Adrenal gland (tissue), 19 donors: ENCODE measurements at places on chromosomes 6 and 20. TPM values are rescaled to one million over a fixed set of nuclear protein-coding genes. Genes with fewer than 3 reads are reported as not detected.

DNA sequence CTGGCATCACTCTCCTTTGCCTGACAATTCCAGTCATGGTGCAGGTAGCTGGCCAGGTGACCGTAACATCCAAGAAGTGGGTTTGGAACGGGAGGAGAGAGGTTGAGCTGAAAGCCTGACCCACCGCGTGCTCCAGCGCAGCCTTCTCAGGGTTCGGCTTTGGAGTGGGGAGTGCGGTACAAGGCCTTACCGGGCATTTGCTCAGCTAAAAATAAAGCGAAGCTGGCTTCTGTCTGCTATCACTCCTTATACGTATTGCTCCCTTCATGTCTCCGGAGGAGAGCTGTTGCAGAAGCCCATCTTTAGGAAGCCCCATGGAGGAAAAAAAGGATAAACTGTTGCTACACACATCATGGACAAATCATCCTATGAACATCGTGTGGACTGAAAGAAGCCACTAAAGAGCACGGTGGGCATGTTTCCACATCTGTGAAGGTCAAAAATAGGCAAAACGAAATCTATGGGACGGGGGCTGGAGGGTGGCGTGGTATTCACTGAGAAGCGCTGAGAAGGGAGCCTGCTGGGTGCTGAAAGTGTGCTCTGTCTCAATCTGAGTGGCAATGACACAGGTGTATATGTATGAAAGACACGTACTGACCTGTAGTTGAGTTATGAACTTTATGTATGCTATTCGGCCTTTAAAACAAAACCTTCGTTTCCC lies 57.2 kb upstream of the TAB2 start:
- no peaks in the 10 kb centered on the region for H3K36me3 ChIP-seq
- H3K27me3 ChIP-seq, result no peaks in the 10 kb centered on the region
- no peaks in the 10 kb centered on the region for H3K4me1 ChIP-seq
- DNase-seq, result no peak
- no peak overlapping the region for H3K27ac ChIP-seq
- no peak overlapping the region for H3K4me3 ChIP-seq

The TMX4 gene
- 46.7 TPM for total RNA-seq

- no peak overlapping the region for H3K4me3 ChIP-seq
- H3K27ac ChIP-seq, result no peak overlapping the region
- DNase-seq, result no peak
- peaks cover 37% of the 10 kb centered on the region for H3K4me1 ChIP-seq
- no peaks in the 10 kb centered on the region for H3K36me3 ChIP-seq
Observed at GRCh38 chr6:142886431-142887170, 58.4 kb downstream of the HIVEP2 start.

DNA sequence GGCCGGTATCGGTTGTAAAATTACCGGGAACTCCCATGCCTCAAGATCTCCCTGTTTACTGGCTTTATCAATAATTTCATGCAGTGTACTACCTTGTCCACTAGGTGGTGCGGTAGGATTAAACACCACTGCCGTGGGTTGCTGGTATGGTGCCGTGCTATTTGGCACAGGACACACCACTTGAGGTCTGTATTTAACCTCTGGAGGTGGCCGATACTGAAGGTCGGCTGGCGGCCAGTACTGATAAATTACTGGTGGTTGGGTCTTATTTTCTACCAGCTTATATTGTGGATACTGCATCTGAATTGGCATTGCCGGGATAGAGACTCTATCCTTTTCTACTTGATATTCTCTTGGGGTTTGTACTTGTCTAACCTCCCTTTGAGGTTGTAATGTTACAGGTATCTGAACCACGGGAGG lies 14.3 kb upstream of the PTCRA start:
- H3K27ac ChIP-seq, result no peak overlapping the region
- no peaks in the 10 kb centered on the region for H3K27me3 ChIP-seq
- no peaks in the 10 kb centered on the region for H3K36me3 ChIP-seq
- H3K4me3 ChIP-seq, result no peak overlapping the region

- H3K4me3 ChIP-seq, result no peak overlapping the region
- H3K27me3 ChIP-seq, result no peaks in the 10 kb centered on the region
- no peak overlapping the region for H3K27ac ChIP-seq
- DNase-seq, result no peak
- no peaks in the 10 kb centered on the region for H3K4me1 ChIP-seq
Observed at GRCh38 chr6:42390228-42390934, 61.3 kb downstream of the TRERF1 start.

DNA sequence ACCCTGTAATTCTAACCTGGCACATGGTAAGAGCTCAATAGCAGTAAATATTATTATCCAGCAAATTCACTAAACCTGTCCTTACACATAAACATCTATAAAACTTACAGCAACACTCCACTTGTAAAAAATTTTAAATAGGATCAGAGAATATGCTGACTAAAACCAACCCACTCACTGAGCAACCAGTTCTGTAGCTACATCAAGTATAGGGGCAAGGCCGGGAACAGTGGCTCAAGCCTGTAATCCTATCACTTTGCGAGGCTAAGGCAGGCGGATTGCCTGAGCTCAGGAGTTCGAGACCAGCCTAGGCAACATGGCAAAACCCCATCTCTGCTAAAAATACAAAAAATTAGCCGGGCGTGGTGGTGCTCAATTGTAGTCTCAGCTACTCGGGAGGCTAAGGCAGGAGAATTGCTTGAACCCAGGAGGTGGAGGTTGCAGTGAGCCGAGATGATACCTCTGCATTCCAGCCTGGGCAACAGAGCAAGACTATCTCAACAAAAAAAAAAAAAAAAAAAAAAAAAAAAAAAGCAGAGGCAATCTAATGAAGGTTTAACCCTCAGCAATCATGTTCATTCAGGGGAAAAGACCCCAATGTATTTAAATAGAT lies 6.8 kb downstream of the STAU1 start:
- no peaks in the 10 kb centered on the region for H3K36me3 ChIP-seq
- H3K27ac ChIP-seq, result no peak overlapping the region
- H3K27me3 ChIP-seq, result no peaks in the 10 kb centered on the region
- no peak for DNase-seq
- peaks cover 64% of the 10 kb centered on the region for H3K4me1 ChIP-seq

The RALY gene
- 63.9 TPM for total RNA-seq

DNA sequence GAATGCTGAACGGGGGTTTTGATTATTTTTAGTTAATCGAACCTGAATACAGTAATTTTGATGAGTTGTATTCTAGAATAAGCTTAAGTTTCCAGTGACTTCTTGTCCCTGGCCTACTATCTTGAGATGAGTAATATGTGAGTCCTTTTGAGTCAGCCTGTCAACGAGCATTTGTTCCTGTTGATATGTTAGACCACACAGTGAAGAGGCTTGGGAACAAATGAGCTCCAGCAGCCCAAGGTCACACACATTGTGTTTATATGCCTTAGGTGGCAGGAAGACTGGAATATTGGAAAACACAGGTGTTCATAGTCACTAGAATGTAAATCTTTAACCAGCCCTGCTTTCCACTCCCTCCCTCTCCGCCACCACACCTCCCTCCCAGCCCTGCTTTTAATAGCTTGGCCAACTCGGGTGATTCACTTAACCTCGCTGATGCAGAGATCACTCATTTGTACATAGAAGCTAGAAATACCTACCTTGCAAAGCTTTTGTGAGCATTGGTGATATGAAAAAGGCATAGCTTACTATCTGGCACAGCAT lies 9.1 kb downstream of the SMPDL3A start:
- H3K4me3 ChIP-seq, result no peak overlapping the region
- peak overlapping the region; percentile 17 for H3K27ac ChIP-seq
- peaks cover 15% of the 10 kb centered on the region for H3K4me1 ChIP-seq
- H3K36me3 ChIP-seq, result no peaks in the 10 kb centered on the region
- H3K27me3 ChIP-seq, result no peaks in the 10 kb centered on the region
- DNase-seq, result peak; percentile 72

DNA sequence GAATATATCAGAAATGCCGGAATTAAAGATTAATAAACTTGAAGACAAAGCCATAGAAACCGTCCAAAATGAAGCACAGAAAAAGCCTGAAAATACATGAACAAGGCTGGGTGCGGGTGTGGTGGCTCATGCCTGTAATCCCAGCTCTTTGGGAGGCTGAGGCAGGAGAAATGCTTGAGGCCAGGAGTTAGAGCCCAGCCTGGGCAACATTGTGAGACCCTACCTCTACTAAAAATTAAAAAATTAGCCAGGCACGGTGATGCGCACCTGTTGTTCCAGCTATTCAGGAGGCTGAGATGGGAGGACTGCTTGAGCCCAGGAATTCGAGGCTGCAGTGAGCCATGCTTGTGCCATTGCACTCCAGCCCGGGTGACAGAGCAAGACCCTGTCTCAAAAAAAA lies 32.9 kb downstream of the REV3L start:
- H3K27me3 ChIP-seq, result no peaks in the 10 kb centered on the region
- no peak for DNase-seq
- H3K4me1 ChIP-seq, result peaks cover 6% of the 10 kb centered on the region
- no peak overlapping the region for H3K4me3 ChIP-seq
- no peaks in the 10 kb centered on the region for H3K36me3 ChIP-seq

The C6orf136 gene
- 23.5 TPM for total RNA-seq

- H3K27me3 ChIP-seq, result no peaks in the 10 kb centered on the region
- H3K36me3 ChIP-seq, result no peaks in the 10 kb centered on the region
- peaks cover 5% of the 10 kb centered on the region for H3K4me1 ChIP-seq
- H3K4me3 ChIP-seq, result no peak overlapping the region
- no peak for DNase-seq
- no peak overlapping the region for H3K27ac ChIP-seq
Observed at GRCh38 chr6:130129762-130130246, 92.9 kb downstream of the SAMD3 start.

The HTR1B gene
- not detected for total RNA-seq

DNA sequence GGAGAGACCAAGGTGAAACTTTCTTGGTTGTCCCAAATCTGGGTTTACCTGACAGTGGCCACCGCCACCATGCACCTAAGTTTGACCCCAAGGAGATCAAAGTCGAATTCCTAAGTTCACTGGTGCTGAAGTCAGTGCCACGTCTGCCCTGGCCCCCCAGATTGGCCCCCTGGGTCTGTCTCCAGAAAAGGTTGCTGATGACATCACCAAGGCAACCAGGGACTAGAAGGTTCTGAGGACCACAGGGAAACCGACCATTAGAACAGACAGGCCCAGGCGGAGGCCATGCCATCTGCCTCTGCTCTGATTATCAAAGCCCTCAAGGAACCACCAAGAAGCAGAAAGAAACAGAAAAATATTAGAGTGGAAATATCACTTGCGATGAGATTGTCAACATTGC lies 91.2 kb downstream of the DLL1 start:
- no peaks in the 10 kb centered on the region for H3K36me3 ChIP-seq
- no peaks in the 10 kb centered on the region for H3K4me1 ChIP-seq
- no peak overlapping the region for H3K27ac ChIP-seq
- no peak for DNase-seq
- H3K4me3 ChIP-seq, result no peak overlapping the region

DNA sequence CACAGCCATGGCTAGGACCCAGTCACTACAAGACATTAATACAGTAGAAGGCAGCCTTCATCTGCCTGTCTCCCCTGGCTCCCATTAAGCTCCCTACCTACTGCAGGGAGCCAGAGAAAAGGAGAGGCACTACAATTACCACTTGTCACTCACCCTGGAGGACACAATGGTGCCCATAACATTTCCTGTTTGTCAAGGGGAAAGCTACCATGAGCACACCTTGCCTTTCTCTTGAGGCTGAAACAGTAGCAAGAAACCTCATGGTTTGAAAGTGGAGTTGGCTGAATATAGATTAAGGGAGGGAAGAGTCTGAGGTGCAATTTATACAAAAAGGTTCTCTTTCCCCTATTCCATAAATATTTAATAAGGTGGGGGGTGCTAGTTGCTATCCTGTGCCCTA lies 27.9 kb downstream of the STK38 start:
- no peak overlapping the region for H3K27ac ChIP-seq
- H3K4me1 ChIP-seq, result no peaks in the 10 kb centered on the region
- peaks cover 29% of the 10 kb centered on the region for H3K36me3 ChIP-seq
- no peak overlapping the region for H3K4me3 ChIP-seq
- H3K27me3 ChIP-seq, result no peaks in the 10 kb centered on the region
- DNase-seq, result no peak

DNA sequence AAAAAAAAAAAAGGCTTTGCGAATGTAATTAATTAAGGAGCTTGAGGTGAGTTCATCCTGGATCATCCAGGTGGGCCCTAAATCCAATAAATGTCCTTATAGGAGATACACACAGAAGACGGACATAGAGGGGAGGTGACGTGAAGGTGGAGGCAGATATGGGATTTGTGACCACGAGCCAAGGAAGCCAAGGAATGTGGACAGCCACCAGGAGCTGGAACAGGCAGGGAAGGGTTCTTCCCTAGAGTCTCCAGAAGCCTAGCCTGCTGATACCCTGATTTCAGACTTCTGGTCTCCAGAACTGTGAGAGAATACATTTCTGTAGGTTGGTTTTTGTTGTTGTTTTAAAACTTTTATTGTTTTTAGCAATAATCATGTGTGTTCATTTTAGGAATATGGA lies 6.7 kb upstream of the ATRN start:
- no peak for DNase-seq
- no peak overlapping the region for H3K4me3 ChIP-seq
- H3K36me3 ChIP-seq, result no peaks in the 10 kb centered on the region
- H3K4me1 ChIP-seq, result peaks cover 3% of the 10 kb centered on the region
- no peaks in the 10 kb centered on the region for H3K27me3 ChIP-seq
- no peak overlapping the region for H3K27ac ChIP-seq

The GGTLC1 gene
- total RNA-seq, result not detected

The GUCA1A gene
- not detected for total RNA-seq

GRCh38 chr6:154402081-154402780 lies 45.6 kb upstream of the IPCEF1 start:
- H3K27ac ChIP-seq, result no peak overlapping the region
- no peaks in the 10 kb centered on the region for H3K36me3 ChIP-seq
- no peak for DNase-seq
- H3K27me3 ChIP-seq, result no peaks in the 10 kb centered on the region
- no peaks in the 10 kb centered on the region for H3K4me1 ChIP-seq

The TP53INP2 gene
- total RNA-seq, result 21.5 TPM

DNA sequence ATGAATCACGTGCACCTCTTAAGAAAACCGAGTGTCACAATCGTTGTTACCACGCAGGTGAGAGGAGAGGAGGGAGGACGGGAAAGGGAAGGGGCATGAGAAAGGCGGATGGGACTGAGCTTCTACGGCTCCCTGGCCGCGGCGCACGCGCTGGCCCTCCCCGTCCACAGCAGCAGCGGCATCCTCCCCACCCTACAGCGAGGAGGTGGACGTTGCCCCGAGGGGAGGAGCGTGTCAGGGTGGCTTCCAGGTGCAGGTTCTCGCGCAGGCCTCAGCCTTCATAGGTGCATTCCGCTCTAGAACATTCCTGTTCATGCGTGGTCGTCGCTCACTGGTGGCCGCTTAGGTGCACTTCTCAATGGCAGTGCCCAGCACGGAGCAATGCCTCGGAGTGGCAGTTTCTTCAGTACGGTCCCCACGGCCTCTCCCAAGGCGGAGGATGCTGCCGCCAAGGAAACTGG lies 29.7 kb upstream of the AFDN start:
- H3K27ac ChIP-seq, result no peak overlapping the region
- no peaks in the 10 kb centered on the region for H3K4me1 ChIP-seq
- DNase-seq, result peak; percentile 37
- H3K4me3 ChIP-seq, result no peak overlapping the region
- peaks cover 24% of the 10 kb centered on the region for H3K27me3 ChIP-seq

DNA sequence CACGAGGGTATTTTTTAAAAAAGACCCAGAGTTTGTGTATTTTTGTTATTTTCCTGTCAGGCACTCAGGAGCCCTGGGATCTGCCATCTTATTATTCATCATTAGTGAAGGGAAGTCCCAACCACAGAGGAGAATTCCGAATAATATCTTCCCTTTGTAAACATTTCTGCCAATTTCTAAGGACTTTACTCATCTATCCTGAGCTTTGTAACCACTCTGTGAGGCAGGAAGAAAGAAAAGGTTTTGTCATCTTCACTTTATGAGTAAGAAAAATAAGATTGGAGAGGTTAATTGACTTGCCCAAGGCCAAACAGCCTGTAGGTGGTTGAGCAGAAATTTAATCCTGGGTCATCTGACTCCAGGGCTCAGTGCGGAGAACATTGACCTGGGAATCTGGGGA lies 23.0 kb upstream of the IYD start:
- no peaks in the 10 kb centered on the region for H3K27me3 ChIP-seq
- DNase-seq, result no peak
- no peak overlapping the region for H3K4me3 ChIP-seq
- H3K4me1 ChIP-seq, result no peaks in the 10 kb centered on the region
- H3K36me3 ChIP-seq, result no peaks in the 10 kb centered on the region
